ENCODE measurements at places on chromosomes 5 and 9. TPM values are rescaled to one million over a fixed set of nuclear protein-coding genes. Genes with fewer than 3 reads are reported as not detected.
A peak's percentile ranks its signal among the peaks of the same experiment; 100 is the strongest.

DNA sequence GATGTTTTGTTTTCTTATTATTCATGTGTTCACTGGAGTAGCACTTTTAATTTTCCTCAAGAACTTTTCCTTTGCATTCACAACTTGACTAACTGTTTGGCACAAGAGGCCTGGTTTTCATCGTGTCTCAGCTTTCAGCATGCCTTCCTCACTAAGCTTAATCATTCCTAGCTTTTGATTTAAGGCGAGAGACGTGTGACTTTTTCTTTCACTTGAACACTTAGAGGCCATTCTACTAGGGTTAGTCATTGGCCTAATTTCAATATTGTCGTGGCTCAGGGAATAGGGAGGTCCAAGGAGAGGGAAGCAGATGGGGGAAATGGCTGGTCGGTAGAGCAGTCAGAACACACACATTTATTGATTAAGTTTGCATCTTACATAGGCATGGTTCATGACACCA is 94.0 kb downstream of the ZNF462 start:
- H3K36me3 ChIP-seq, result no peaks in the 10 kb centered on the region
- H3K4me1 ChIP-seq, result no peaks in the 10 kb centered on the region
- H3K27ac ChIP-seq, result no peak overlapping the region
- H3K27me3 ChIP-seq, result peaks cover 1% of the 10 kb centered on the region
- no peak for DNase-seq

- peak; percentile 64 for DNase-seq
- H3K36me3 ChIP-seq, result peaks cover 9% of the 10 kb centered on the region
- H3K27me3 ChIP-seq, result no peaks in the 10 kb centered on the region
- no peak overlapping the region for H3K4me3 ChIP-seq
- peaks cover 22% of the 10 kb centered on the region for H3K4me1 ChIP-seq
Measured at GRCh38 chr5:141508798-141509611, 20.1 kb downstream of the PCDHGC5 start.

DNA sequence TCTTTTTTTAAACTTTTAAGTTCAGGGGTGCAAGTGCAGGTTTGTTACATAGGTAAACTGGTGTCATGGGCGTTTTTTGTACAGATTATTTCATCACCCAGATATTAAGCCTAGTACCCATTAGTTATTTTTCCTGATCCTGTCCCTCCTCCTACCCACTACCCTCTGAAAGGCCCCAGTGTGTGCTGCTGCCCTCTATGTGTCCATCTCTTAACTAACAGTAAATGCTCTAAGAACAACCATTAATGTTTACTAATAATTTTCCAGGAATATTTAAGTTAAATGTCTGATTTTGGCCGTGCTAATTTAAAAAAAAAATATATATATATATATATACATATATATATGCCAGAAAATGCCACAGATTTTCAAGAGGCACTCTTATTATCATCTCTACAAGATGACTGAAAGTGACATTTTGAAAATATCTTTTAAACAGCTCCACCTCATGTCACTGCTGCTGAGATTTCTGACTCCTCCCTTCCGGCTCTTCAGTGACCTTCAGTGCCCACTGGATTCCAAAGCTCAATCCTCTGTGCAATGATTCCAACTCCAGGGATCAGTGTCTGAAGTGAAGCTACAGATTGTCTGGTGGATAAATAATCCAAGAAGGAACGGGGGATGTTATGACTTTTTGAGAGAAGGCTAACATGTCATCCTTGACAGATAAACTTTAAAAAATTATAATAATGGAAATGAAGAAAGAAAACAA is 46.7 kb upstream of the HNRNPA0 start:
- no peaks in the 10 kb centered on the region for H3K4me1 ChIP-seq
- no peak overlapping the region for H3K27ac ChIP-seq
- DNase-seq, result no peak
- no peaks in the 10 kb centered on the region for H3K36me3 ChIP-seq
- H3K27me3 ChIP-seq, result no peaks in the 10 kb centered on the region
- no peak overlapping the region for H3K4me3 ChIP-seq

DNA sequence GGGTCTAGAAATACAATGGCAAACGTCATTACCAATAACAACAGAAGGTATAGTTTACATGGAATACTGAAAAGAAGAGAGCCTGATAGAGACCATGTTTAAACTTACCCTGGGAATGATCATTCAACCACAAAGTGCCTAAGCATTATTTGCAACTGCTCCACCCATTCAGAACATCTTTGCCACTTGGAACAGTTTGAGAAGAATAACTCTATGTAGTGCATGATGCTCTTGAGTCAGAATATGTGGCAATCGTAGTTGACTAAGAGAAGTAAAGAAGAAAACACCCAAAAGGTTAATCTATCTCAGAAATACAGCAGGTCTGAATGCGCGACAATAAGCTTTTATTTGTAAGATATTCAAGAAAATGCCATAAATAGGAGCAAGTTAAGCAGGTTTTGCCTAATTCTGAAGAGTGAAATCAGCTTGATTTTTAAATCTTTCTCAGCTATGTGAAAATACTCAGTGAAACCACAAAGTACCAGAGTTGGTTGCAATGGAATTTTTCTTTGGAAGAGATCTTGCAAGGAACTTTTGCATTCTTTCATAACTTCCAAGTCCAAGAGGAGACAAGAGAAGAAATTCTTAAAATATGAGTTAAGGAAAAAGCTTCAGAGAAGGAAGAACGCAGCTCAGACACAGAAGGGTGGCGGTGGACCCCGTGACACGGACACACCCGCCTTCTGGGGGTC is 64.3 kb downstream of the HABP4 start:
- H3K36me3 ChIP-seq, result no peaks in the 10 kb centered on the region
- no peak for DNase-seq
- H3K4me1 ChIP-seq, result peaks cover 4% of the 10 kb centered on the region
- H3K27me3 ChIP-seq, result no peaks in the 10 kb centered on the region

- H3K36me3 ChIP-seq, result peaks cover 58% of the 10 kb centered on the region
- no peak overlapping the region for H3K4me3 ChIP-seq
Measured at GRCh38 chr5:36162810-36163486, 11.0 kb downstream of the SKP2 start.

DNA sequence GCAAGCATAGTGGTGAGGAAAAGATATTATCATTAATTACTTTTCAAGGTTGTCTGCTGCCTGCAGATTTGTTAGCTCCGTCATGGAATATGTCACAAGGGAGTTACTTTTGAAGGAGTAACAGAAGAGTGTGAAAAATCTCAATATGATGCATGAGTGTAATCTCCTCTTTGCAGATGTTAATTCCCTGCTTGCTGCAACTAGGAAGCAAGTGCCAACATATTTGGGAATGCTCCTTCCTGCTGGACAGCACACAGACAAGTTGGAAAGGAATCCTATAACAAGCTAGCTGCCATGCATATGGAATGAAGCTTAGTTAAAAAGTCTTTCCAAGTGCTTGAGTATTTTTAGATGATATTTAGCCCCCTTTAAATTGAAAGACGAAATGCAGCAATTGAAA is 2023.6 kb upstream of the CDH6 start:
- H3K4me3 ChIP-seq, result no peak overlapping the region
- H3K27ac ChIP-seq, result no peak overlapping the region
- no peaks in the 10 kb centered on the region for H3K4me1 ChIP-seq
- no peak for DNase-seq
- no peaks in the 10 kb centered on the region for H3K27me3 ChIP-seq
- no peaks in the 10 kb centered on the region for H3K36me3 ChIP-seq

DNA sequence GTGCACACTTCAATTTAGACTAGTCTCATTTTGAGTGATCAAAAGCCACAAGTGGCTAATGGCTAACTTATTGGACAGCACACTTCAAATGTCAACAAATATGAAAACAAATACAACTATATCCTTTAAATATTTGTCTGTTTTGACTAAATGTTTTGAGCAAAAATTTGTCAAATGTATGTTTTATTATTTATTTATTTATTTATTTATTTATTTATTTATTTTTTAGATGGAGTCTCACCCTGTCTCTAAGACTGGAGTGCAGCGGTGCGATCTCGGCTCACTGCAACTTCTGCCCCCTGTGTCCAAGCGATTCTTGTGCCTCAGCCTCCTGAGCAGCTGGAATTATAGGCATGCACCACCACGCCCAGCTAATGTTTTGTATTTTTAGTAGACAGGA is 1392.1 kb upstream of the WWC1 start:
- no peak overlapping the region for H3K27ac ChIP-seq
- H3K4me3 ChIP-seq, result no peak overlapping the region
- DNase-seq, result no peak
- no peaks in the 10 kb centered on the region for H3K27me3 ChIP-seq

DNA sequence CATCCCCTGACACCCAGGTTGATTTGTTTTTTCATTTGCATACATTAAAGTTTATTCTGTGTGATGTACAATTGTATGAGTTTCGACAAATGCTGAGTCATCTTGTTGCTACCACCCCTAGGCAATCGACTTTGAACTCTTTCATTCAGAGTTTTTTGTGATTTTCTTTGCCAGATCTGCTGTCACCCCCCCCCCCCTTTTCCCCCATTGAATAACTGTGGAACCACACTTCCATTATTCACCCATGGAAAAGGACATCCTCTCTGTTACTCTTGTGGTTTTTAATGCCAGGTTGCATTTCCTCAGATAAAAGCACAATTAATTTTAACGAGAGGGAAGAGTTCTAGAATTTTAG is 13.7 kb upstream of the FAM120AOS start:
- no peaks in the 10 kb centered on the region for H3K27me3 ChIP-seq
- peaks cover 81% of the 10 kb centered on the region for H3K4me1 ChIP-seq
- peaks cover 29% of the 10 kb centered on the region for H3K36me3 ChIP-seq
- H3K4me3 ChIP-seq, result no peak overlapping the region
- peak overlapping the region; percentile 76 for H3K27ac ChIP-seq

GRCh38 chr9:100322954-100323536 is 29.7 kb downstream of the TEX10 start:
- H3K4me3 ChIP-seq, result no peak overlapping the region
- H3K36me3 ChIP-seq, result peaks cover 40% of the 10 kb centered on the region
- no peak overlapping the region for H3K27ac ChIP-seq
- no peaks in the 10 kb centered on the region for H3K27me3 ChIP-seq

GRCh38 chr9:89882930-89883361 is 278.1 kb downstream of the GADD45G start:
- no peaks in the 10 kb centered on the region for H3K27me3 ChIP-seq
- no peak overlapping the region for H3K27ac ChIP-seq
- no peak for DNase-seq
- H3K36me3 ChIP-seq, result no peaks in the 10 kb centered on the region

DNA sequence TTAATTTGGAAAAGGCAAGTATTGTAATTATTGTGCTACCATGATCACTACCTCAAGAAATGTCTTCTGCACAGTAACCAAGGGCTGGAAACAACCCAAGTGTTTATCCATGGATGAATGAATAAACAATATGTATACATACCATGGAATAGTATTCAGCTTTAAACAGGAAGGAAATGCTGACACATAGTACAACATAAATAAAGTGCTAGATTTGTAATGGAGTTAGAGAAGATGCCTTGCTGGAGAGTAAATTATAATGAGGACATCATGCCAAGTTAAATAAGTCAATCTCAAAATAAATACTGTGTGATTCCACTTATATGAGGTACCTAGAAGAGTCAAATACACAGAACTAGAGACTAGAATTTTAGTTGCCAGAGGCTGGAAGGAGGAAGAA is 160.0 kb downstream of the CCDC192 start:
- no peak overlapping the region for H3K4me3 ChIP-seq
- H3K27me3 ChIP-seq, result peaks cover 4% of the 10 kb centered on the region
- no peak for DNase-seq
- no peaks in the 10 kb centered on the region for H3K36me3 ChIP-seq

DNA sequence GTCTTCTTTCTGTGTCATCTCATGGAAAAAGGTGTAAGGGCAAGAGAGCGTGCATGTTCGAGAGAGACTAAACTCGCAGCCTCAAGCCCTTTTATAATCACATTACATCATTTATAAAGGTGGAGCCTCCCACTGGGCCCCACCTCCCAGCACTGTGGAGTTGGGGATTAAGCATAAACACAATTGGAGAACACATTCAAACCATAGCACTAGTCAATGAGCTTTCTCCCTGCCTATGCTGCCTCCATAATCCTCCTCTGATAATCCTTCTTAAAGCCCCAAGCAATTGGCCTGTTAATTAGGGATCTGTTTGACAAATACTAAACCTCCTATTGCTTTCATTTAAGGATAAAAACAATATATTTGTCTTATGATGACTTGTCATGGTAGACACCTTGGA is 99.6 kb downstream of the NMUR2 start:
- no peak for DNase-seq
- no peak overlapping the region for H3K4me3 ChIP-seq
- peaks cover 4% of the 10 kb centered on the region for H3K27me3 ChIP-seq
- H3K4me1 ChIP-seq, result no peaks in the 10 kb centered on the region
- no peak overlapping the region for H3K27ac ChIP-seq

DNA sequence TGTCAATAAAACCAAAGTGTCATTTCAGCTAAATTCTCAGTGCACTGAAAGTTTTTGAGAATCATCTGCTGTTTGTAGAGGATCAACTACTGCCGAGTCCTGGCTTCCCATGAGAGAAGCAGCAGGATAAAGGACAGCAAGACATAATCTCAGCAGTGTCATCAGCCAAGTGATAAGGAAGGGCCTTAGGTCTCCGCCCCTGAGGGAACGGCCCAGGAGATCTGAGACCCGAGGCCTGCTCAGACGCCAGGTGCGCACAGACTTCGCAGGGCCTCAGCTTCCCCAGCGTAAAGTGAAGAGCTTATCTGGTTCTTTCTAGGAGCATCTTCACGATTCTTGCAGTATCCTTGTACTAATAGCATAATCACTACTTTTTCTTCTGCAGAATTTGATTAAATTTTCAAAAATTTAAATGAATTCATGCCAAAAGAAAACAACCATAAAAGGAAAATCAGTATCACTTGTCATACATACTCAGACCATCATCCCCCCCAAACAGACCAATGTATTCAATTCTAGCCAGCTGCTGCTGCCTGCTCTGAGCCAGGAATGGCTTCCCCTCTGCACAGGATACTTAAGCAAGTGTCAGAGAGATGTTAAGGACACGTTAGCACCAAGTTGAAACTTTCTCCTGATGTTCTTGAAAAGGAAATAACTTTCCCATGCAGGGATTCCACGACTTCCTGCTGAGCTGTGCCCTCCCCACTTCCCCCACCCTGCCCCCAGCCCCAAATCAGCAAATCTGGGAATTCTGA is 2.2 kb downstream of the GFPT2 start:
- no peak overlapping the region for H3K4me3 ChIP-seq
- no peak for DNase-seq
- H3K36me3 ChIP-seq, result no peaks in the 10 kb centered on the region
- H3K27ac ChIP-seq, result no peak overlapping the region

GRCh38 chr9:114307899-114308267 is 15.0 kb upstream of the ORM1 start:
- no peak overlapping the region for H3K27ac ChIP-seq
- no peak for DNase-seq
- H3K4me1 ChIP-seq, result no peaks in the 10 kb centered on the region
- no peaks in the 10 kb centered on the region for H3K27me3 ChIP-seq

- no peaks in the 10 kb centered on the region for H3K36me3 ChIP-seq
- no peak overlapping the region for H3K4me3 ChIP-seq
- H3K4me1 ChIP-seq, result no peaks in the 10 kb centered on the region
- H3K27me3 ChIP-seq, result peaks cover 8% of the 10 kb centered on the region
- no peak for DNase-seq
Measured at GRCh38 chr5:16427587-16427986, 38.0 kb downstream of the ZNF622 start.

The PCDHB6 gene
- not detected for total RNA-seq

The SLC2A8 gene
- total RNA-seq, result 1.6 TPM

The STKLD1 gene
- 0.45 TPM for total RNA-seq

The CDHR2 gene
- 0.23 TPM for total RNA-seq

All from activated CD8-positive, alpha-beta T cell treated with anti-CD3 and anti-CD28 coated beads for 36 hours (primary cell).